Upper lobe of left lung (tissue), 6 donors: ENCODE measurements at places on chromosomes 1 and 21.

GRCh38 chr1:21775550-21775914, 7.4 kb downstream of the USP48 start:
- DNase-seq: no peak
- H3K27ac ChIP-seq: no peak overlapping the region
- peaks cover 12% of the 10 kb centered on the region for H3K4me1 ChIP-seq
- H3K36me3 ChIP-seq: no peaks in the 10 kb centered on the region

GRCh38 chr1:221381910-221382623, 359.8 kb downstream of the DUSP10 start:
- no peaks in the 10 kb centered on the region for H3K36me3 ChIP-seq
- no peak for DNase-seq
- no peaks in the 10 kb centered on the region for H3K4me1 ChIP-seq
- H3K27me3 ChIP-seq: no peaks in the 10 kb centered on the region

DNA sequence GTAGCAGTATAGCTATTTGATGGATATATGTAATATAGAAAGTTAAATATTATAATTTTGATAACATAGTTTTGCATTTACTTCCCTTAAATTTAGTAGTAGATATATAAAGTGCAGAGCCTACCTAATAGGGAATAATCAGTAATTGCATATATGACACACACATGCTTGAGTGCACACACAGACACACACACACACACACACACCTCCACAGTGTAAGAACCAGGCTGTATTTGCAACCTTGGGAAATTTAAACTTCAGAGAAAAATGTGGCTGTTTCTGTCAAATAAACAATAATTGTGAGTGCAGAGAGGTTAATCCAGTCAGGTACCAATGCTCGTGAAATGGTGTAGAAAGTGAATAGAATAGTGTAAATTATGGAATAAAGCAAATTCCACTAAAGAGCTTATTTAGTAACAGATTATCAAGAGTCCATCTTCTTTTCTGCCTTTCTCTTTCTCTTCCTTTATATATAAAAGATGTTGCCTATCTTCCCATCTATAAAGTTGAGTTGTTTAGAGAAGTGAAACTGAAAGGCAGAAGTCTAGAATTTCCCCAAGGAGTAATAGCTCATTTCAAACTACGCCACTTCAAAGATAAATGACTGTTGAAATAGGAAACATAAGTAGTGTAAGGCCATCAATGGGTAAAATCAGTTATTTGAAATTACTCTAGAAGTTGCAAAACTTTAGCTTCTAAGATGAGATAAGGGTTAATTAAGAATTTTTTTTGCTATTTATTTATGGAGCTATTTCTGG, 273.7 kb downstream of the SRGAP2C start:
- no peaks in the 10 kb centered on the region for H3K27me3 ChIP-seq
- H3K4me1 ChIP-seq: no peaks in the 10 kb centered on the region
- no peak overlapping the region for H3K4me3 ChIP-seq
- DNase-seq: no peak
- no peaks in the 10 kb centered on the region for H3K36me3 ChIP-seq

DNA sequence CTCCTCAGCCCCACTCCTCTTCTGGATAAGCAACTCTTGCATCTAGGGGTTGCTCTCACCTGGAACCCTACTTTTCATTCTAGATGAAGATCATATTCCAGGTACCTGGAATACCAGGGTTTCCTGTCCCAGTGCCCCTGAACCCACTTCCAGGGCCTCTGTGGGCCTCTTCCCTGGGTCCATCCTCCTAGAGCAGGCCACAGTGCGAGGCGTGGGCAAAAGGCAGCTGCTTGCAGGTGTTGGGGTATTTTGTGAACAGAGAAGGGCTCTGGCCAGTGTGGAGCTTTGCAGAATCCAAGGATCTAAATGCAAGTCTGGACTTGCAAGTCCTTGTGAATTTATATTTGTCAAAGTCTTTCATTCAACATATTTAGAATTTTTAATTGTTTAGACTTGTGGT, 240.4 kb upstream of the POU3F1 start:
- no peak for DNase-seq
- no peak overlapping the region for H3K27ac ChIP-seq
- H3K36me3 ChIP-seq: no peaks in the 10 kb centered on the region
- no peaks in the 10 kb centered on the region for H3K4me1 ChIP-seq
- no peak overlapping the region for H3K4me3 ChIP-seq
- H3K27me3 ChIP-seq: no peaks in the 10 kb centered on the region

GRCh38 chr1:163054181-163054591, 15.0 kb upstream of the RGS4 start:
- no peaks in the 10 kb centered on the region for H3K36me3 ChIP-seq
- H3K27me3 ChIP-seq: no peaks in the 10 kb centered on the region
- H3K4me1 ChIP-seq: peaks cover 5% of the 10 kb centered on the region
- peak; percentile 65 for DNase-seq
- no peak overlapping the region for H3K4me3 ChIP-seq
